ENCODE measurements at places on chromosomes 11 and 22. TPM values are rescaled to one million over a fixed set of nuclear protein-coding genes. Genes with fewer than 3 reads are reported as not detected.

Gene POLD4
- total RNA-seq: 190 TPM

Gene RFPL2
- not detected for total RNA-seq

Gene CCDC116
- total RNA-seq: 0.52 TPM

Gene EFCAB6
- 0.39 TPM for total RNA-seq

DNA sequence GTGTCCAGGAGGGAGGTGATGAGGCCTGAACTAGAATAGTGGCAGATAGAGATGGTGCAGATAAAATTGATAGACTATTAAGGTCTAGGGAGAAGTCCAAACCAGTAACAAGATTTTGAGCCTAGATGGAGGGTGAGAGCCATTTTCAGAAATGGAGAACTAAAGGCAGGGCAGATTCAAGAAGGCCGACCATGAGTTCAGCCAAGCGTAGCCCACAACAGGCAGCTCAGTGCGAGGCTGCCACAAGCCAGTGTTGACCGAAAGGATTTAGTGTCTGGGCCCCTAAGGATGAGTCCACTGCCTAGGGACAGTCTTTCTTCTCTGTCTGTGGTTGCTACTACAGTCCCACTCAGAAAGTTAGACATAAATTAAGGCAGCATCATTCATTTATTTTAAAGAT, 51.7 kb downstream of the PPP2R1B start:
- no peak for DNase-seq
- H3K4me1 ChIP-seq: peaks cover 13% of the 10 kb centered on the region
- no peaks in the 10 kb centered on the region for H3K27me3 ChIP-seq
- no peak overlapping the region for H3K27ac ChIP-seq
- peaks cover 8% of the 10 kb centered on the region for H3K36me3 ChIP-seq

Gene MYO7A
- total RNA-seq: 0.17 TPM

Gene SCN2B
- not detected for total RNA-seq

- H3K4me1 ChIP-seq: no peaks in the 10 kb centered on the region
- no peaks in the 10 kb centered on the region for H3K27me3 ChIP-seq
- H3K4me3 ChIP-seq: no peak overlapping the region
- DNase-seq: no peak
These were observed 14.8 kb downstream of the CHKA start for GRCh38 chr11:68106165-68106940.

Gene C11orf16
- total RNA-seq: not detected
